Right forelimb (tissue), 1 donor: ENCODE measurements at places on chromosomes 2 and 18.

DNA sequence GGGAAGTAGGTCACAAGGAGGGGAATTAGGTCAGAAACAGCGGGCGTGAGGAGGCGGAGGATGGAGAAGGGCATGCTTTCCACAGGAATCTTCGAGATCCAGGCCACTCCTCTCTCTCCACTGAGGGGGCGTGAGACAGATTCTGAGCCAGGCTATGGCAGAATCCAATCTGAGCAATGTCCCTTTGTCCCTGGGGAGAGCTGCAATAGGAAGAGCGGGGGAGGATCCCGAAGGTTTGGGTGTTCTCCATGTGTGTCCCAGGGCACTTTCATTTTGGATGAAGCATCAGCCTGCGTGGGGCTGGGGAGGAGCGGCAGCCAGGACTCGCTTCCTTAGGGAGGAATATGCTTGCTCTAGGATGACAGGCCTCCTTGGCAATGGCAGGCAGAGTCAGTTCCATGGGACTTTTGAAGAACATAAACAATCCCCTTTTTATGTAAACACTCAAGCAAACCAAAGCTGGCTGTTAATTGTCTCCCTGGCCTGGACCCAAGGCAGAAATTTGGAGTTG lies 84.0 kb downstream of the LIPG start:
- DNase-seq = peak; percentile 45

- no peak for DNase-seq
These were observed 91.9 kb downstream of the EPB41L3 start for GRCh38 chr18:5451871-5452270.

- DNase-seq = no peak
These were observed 178.0 kb downstream of the MCFD2 start for GRCh38 chr2:46737577-46737976.

GRCh38 chr2:77873506-77873905 lies 351.3 kb upstream of the LRRTM4 start:
- no peak for DNase-seq

DNA sequence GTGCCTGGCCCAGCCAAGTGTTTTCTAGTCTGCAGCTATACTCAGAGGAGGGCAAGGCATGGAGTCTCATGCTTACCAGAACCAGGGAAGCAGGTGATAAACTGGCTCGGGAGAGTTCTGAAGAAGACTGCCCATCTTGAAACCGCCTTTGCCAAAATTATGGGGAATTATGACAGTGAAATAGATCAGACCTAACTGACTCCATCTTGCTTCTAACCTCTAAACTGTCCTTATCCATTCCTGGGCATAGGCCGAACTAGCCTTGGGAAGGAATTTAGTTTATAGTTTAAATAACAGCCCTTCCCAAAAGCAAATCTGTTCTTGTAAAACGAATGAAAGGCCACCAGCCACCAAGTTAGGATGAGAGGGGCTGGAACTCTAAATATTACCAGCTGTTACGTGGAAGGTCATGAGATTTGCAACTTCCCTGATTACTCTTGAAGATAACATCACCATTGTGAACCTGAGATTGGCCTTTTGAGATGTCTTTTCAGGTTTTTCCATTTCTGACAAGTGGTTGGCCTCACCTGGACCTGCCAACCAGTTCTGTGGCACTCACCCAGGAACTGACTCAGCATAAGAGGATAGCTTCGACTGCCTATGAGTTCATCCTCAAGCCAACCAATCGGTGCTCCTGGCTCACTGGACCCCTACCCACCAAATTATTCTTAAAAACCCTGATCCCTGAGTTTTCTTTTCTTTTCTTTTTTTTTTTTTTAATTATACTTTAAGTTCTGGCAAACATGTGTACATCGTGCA lies 23.4 kb downstream of the CHCHD5 start:
- no peak for DNase-seq
